ENCODE measurements at places on chromosomes 5 and 9. TPM values are rescaled to one million over a fixed set of nuclear protein-coding genes. Genes with fewer than 3 reads are reported as not detected.
A peak's percentile ranks its signal among the peaks of the same experiment; 100 is the strongest.

- peak; percentile 30 for DNase-seq
Measured at GRCh38 chr5:134975078-134975715, 7.5 kb downstream of the CATSPER3 start.

Gene EEIG1
- 41.3 TPM for total RNA-seq

Gene TMEM167A
- 51.1 TPM for total RNA-seq

DNA sequence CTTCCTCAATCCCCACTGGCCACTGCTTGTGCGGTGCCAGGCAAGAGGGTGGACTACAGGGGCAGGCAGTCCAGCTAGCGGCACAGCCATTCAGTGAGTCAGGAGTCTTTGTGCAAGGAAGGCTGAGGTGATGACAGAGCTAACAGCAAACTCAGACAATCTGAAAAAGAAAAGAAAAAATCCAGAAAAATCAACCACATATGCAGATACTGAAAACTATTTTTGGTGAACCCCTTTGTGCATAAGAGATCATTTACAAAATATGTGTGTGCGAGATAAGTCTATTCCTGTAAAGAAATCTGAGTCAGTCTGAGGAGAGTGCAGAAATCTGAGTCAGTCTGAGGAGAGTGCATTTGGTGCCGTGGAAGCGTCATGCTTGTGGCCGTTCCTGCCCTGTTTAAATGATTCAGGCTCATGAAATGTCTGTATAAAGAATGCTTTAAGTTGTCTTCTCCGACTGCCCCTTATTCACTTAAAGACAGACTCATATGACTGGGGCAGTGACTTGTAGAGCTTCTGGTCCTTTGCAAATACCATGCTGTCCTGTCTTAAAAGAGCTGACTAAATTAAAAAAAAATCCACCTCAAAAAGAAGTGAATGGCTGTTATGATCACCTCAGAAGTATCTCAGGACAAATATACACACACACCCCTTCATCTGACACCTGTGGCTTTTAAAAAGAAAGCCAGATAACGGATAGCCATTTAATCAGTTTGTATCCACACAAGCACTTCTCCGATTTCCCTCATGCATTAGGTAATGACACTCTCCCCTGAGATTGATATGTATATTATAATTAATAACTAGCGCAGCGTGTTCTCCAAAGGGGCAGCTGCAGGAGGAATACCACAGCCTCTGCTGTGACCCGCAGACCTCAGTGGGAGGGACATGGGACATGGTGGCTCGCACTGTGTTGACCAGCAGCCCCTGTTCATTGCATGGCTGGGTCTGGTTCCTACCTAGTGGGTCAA lies 47.3 kb downstream of the TRIO start:
- DNase-seq, result peak; percentile 99

- DNase-seq, result no peak
Measured at GRCh38 chr5:142080248-142080647, 28.3 kb upstream of the NDFIP1 start.

Gene ITK
- not detected for total RNA-seq

Data from bronchial epithelial cell (primary cell).